ENCODE measurements at places on chromosomes 13 and 19. TPM values are rescaled to one million over a fixed set of nuclear protein-coding genes. Genes with fewer than 3 reads are reported as not detected.

Gene NOVA2
- total RNA-seq: 5.1 TPM

Gene CLIP3
- total RNA-seq: 1.3 TPM

Gene TMEM86B
- 0.89 TPM for total RNA-seq

Gene ZNF610
- 1.7 TPM for total RNA-seq

Gene SELENOV
- total RNA-seq: not detected

Gene BST2
- total RNA-seq: 4.0 TPM

Gene SERPINE3
- total RNA-seq: not detected

Gene CBLC
- 0.13 TPM for total RNA-seq

DNA sequence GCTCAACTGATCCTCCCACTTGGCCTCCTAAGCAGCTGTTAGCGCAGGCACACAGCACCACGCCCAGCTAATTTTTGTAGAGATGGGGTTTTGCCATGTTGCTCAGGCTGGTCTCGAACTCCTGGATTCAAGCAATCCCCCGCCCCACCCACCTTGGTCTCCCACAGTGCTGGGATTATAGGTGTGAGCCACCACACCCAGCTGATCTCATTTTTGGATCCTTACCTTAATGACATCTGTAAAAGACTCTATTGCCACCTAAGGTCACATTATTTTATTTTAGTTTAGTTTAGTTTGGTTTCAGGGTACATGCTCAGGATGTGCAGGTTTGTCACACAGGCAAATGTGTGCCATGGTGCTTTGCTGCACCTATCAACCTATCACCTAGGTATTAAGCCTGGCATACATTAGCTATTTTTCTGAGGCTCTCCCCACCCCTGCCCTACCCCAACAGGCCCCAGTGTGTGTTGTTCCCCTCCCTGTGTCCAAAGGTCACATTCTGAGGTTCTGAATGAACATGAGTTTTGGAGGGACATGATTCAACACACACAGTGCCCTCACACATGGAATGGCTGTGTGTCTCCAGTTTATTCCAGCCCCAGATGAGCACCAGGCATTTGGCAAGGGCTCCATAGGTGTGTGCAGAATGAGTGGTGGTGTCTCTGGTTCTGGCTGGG is 1.3 kb downstream of the OR10H5 start:
- DNase-seq: no peak

- no peak for DNase-seq
These were observed 7.4 kb downstream of the ISYNA1 start for GRCh38 chr19:18430417-18431144.

DNA sequence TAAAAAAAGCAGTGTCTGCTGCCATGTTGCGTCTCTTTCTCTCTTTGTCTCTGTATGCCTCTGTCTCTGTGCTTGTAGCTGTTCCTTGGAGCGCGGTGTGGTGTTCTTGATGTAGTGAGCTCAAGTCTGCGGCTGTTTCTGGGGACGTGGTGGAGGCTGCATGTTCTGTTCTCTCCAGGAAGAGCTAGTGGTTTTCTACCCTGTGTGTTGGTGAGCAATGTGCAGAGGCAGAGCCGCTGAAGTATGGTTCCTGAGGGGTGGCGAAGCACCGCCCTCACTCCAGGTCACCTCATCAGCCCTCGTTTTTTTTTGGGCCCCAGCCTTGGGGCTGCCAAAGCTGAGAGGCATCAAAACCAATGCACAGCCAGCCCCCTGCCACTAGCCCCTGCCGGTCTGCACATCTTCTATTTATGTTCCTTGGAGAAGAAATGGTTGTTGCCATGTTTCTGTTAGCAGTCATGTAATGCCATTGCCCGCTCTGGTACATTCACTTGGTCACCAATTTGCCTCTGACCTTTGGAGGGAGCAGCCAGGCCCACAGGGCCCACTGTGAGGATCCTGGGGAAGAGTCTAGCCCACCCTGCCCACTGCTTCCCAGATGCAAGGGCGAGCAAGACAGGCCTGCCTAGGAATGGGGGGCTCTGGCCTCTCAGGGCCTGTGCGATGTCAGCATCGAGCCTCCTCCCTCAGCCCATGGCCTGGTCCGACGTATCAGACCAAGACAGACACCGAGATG is 7.2 kb downstream of the HNRNPL start:
- DNase-seq: no peak

GRCh38 chr19:41274802-41275201 is 10.6 kb downstream of the HNRNPUL1 start:
- DNase-seq: no peak

DNA sequence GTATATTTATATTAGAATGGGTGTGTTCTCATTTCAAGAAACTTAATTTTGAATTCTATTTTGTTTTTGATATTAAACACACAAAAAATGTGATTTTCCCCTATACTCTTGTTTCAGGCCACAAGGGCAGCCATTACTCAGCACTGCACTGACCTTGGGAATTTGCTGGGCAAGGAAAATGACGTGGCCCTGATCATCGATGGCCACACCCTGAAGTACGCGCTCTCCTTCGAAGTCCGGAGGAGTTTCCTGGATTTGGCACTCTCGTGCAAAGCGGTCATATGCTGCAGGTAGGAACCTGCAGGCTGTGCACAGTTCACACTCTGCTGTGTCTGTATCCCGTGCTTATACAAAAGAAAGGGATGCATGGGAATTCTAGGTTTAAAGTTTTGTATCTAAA is 327.3 kb downstream of the ATP8A2 start:
- no peak for DNase-seq

- DNase-seq: no peak
These were observed 6.8 kb downstream of the RASA3 start for GRCh38 chr13:114125589-114125988.

DNA sequence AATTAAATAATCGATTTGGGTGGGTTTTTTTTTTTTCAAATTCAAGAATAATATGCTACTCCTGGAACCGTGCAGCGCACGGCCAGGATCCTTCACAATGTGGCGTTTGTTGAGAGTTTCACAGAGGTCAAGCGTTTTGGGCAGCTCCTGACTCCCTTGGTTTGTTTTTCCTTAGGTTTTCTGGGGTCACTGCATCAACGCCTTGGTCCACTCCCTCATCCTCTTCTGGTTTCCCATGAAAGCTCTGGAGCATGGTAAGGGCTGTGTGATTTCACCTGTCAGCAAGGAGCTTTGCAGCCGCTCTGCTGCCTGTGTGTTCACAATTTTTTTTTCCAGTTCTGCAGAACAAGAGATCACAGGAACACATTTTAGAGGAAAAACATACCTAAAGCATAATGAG is 212.4 kb downstream of the SHISA2 start:
- no peak for DNase-seq

DNA sequence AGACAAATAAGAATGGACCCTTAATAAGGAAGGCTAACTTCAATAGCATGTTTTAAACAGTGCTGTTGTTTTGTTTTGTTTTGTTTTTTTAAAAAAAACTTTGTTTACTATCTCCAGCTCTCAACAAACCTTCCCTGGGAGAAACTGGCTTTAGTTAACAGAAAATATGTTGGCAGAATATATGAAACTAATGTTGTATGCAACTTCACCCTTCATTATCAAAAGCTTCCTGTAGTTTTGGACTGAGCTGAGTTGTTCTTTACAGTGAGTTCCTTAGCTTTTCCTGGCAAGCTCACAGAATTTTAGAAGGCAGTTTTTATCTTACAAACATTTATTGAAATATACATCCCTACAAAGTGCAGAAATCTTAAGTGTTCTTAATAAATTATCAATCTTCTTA is 2480.7 kb upstream of the PCDH20 start:
- DNase-seq: no peak

GRCh38 chr13:33678906-33679657 is 138.9 kb upstream of the RFC3 start:
- peak; percentile 97 for DNase-seq

GRCh38 chr13:23453132-23453531 is 19.6 kb upstream of the SACS start:
- no peak for DNase-seq

- no peak for DNase-seq
These were observed 65.6 kb upstream of the USE1 start for GRCh38 chr19:17149393-17150135.

DNA sequence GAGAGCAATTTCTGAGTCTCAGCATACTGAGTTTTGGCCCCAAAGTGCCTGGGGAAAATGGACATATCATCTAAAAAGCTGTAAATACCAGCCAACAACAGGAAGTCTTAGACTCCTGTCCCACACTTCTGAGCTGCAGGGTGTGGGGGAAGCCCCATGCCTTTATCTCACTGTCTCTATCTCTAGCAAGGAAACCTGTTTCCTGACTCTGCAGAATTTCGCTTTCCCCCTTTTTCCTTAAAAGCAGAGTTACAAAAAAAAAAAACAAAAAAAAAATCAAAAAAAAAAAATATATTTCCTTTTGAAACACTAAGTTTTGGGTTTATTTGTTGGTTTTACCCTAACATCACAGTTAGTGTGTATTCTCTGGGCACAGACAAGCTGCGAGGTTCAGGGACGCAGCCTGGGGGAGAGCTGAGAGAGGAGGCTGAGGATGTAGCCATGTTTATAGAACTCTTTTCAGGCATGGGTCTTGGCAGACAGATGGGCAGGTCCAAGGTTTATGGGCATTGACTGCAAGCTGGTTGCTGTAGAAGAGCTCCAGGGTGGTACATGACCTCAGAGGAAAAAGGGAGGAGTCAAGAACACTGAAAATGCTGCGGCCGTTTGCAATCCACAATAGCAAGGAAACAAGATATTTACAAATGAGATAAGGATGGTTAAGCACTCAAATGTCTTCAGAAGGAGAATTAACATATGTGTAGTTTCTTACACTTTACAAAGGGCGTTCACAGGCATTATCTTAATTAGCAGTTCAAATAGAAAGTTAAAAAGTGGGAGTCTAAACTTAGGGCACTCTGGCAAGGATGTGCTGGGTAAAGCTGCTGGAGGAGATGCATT is 4.9 kb downstream of the MBNL2 start:
- DNase-seq: no peak

DNA sequence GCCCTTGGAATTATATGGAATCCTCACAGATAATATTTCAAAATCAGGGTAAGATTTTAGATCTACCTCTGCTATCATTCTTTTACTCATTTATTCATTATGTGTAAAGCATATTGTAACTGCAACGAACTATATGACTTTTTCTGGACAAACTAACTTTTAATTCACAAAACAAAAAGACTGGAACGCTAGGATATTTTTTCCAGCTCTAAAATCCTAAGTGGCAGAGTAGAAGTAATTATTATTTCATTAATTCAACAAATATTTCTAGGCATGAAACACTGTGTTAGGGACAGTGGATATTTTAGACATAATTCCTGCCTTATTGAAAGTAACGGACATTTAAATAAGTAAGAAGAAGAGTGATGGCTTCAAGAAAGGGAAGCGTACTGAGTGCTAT is 26.9 kb upstream of the SOX21 start:
- no peak for DNase-seq

DNA sequence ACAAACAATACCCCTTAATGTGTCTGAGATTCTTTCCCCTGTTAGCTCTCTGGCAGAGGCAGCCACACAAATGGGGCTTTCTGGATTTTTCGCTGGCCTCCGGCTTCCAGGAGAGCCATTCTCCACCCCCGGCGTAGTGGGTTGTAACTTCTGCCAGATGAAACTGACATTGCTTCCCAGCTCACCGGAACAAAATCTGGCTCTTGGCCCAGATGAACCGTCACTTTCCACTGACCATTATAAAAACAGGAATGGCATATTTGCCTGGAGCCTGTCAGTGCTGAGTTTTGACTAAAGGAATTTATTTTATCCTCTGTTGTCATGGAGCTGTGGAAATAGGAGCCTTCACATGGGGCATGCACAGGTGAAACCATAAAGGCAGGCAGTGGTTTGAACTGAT is 120.6 kb upstream of the GPR12 start:
- peak; percentile 43 for DNase-seq

- DNase-seq: no peak
These were observed 14.7 kb downstream of the ZNF787 start for GRCh38 chr19:56106397-56106849.

DNA sequence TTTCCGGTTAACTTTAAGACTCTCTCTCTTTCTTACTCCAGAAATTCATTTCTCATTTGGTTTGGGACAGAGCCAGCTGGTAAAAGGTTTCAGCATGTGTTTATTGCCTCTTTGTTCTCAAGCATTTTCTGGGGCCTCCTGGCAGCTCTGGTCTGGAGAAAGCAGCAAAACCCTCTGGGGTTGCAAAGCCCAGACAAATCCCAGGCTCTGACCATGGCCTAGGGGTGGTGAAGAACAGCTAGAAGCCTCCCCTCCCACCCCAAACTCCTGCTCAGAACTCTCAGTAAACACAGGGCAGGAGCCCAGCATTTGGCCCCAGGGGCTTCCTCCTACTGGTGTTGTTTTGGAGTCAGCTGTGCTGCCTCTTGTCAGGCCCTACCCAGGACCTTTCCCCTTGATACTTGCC is 124.2 kb upstream of the SERP2 start:
- no peak for DNase-seq

GRCh38 chr13:26952551-26953143 is 192.1 kb upstream of the GPR12 start:
- no peak for DNase-seq

GRCh38 chr13:93039131-93039530 is 187.5 kb upstream of the GPC6 start:
- no peak for DNase-seq

DNA sequence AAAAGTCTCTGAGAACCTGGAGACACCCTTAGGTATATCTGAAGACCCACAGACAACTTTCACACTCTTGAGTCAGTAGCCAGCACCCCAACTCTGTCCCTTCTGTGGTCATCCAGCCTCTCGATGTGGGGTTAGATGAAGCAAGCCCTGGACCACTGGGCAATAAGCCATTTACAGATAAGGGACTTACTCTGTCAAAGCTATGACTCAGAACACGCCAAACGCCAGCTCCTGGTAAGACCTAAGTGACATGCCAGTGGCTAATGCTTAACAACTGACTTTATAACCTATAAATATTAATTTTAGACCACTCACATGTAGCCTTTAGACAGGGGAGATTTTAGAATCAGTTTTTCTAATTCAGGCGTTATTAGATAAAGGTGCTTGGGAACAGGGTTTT is 85.7 kb downstream of the SHISA2 start:
- DNase-seq: no peak

DNA sequence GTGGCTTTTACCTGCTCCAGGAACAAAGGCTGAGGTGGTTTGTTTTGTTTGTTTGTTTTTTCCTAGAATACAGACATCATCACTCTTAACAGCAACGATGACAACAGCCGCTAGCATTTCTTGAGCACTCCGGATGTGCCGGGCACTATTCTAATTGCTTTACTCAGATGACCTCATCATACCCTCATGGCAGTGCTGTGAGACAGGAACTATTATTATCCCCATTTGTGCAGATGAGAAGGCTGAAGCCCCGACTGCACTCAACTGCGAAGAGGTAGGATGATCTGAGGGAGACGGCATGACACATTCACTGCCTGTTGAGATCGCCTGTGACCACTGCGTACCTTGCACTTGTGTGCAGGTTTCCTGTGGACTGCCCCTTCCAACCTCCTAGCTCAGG is 66.5 kb downstream of the CCDC70 start:
- no peak for DNase-seq

GRCh38 chr19:7254590-7254989 is 39.6 kb downstream of the INSR start:
- DNase-seq: no peak

DNA sequence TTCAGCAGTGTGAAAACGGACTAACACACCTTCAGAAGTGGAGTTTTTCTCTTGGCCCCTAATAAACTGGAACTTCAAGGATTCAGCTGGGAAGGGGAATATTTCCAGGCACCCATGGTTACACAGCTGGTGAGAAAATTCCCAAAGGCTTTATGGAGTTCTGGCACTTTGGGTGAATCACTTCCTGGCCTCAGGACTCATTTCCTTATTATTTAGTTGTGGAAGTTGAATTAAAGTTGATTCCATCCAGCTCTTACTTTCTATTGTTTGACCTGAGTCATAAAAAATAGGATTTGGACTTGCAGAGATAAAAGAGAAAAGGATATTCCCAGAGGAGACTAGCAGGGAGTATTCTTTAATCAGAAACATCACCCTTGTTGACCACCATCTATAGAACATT is 882.1 kb downstream of the UQCRFS1 start:
- DNase-seq: peak; percentile 44

All from dermis microvascular lymphatic vessel endothelial cell (primary cell).